ENCODE measurements at places on chromosomes 3 and 15.
A peak's percentile ranks its signal among the peaks of the same experiment; 100 is the strongest.

GRCh38 chr3:156915372-156915771 lies 89.2 kb downstream of the LEKR1 start:
- DNase-seq, result no peak

DNA sequence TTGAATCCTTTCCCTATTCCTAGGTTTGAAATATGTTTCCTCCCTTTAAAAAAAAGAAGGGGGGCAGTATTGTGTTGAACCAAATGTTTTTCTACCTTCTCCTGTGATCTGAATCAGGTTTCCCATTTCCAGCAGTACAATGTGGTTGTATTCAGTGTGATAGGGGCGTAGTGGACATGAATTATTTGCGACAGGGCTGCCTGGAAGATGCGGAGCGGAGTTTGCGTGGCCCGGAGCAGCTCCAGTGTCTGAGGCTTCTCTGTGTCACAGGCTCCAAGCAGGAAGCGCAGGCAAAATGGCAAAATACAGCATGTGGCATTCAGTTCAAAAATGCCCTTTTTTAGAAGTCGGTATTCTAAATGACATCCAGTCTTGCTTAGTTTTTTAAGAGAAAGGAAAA lies 154.4 kb downstream of the PGPEP1L start:
- peak; percentile 75 for DNase-seq

DNA sequence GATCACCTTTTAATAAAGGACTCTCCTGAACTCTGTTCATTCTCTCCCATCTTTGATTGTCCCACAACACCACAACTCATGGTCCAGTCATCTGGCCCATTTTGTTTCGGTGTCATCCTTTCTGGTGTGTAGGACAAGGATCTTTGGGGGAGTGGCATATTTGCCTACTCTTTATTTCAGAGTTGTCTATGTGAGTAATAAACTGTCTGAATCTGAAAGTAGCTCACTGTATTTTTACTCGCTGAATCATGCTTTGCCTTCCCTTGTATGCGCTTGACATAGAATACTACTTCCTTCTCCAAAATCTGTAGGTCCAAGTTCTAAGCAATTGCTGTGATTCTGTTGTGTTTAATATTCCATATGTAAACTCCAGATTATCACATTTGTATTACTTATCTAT lies 29.9 kb upstream of the NOX5 start:
- DNase-seq, result no peak

GRCh38 chr15:65902373-65902772 lies 33.1 kb downstream of the RAB11A start:
- peak; percentile 16 for DNase-seq

DNA sequence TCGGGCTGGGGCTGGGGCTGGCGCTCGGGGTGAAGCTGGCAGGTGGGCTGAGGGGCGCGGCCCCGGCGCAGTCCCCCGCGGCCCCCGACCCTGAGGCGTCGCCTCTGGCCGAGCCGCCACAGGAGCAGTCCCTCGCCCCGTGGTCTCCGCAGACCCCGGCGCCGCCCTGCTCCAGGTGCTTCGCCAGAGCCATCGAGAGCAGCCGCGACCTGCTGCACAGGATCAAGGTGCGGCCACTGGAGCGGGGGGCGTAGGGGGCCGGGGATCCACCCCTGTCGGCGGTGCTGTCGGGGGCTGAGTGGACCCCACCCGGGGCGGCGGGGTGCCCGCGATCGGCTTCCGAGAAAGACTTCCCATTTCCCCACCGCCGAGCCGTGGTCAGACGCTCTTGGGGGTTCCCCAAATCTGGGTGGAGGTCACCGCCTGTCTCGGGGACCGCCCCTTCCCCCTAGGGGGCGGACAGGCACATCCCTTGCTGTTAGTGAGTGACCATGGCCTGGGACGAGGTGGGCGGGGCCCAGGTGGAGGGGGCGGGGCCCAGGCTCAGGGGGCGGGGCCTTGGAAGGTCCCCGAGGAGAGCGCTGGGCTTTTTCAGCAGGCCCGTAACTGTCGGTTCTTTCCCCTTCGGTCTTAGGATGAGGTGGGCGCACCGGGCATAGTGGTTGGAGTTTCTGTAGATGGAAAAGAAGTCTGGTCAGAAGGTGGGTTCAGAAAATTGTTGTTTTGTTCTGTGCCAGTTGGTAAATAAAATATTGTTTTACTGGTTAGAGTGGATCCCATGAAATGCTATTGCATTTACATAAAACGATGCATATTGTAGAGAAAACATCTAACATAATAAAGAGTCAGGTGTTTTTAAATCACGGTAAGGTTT lies 578 bp downstream of the LACTB start:
- DNase-seq, result peak; percentile 80
